Fibroblast of skin of left quadriceps (primary cell): ENCODE measurements at places on chromosomes 1 and 21.

DNA sequence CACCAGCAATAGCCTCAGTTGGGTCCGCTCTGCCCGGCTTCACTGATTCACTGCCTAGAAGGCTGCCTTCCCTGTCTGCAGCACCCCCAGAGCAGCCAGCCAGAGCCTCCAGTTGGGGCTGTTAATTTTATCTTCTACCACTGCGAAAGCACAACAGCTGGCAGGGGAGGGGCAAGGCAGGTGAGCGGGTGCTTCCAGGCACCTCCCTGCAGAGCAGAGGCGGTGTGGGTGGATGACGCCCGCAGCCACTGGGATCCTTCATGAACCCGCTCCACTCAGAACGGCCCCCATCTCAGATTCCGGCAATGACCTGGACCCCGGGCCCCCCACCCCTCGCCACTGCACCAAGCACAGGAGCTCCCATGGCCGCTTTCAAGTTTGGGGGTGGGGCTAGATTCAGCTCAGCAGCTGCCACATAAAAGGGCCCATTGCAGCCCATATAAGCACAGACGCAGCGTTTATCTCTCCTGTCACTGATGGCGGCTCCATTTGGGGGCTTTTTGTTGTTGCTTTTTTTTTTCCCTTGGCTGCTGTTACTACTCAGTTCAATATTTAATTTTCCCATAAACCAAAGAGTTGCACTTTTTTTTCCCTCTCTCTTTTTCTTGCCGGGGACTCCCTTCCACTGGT, 128.0 kb upstream of the KLHDC7A start:
- no peak for DNase-seq

GRCh38 chr21:15947677-15948076, 217.9 kb downstream of the USP25 start:
- DNase-seq, result no peak

GRCh38 chr21:32340863-32341848, 42.5 kb downstream of the MRAP start:
- no peak for DNase-seq

DNA sequence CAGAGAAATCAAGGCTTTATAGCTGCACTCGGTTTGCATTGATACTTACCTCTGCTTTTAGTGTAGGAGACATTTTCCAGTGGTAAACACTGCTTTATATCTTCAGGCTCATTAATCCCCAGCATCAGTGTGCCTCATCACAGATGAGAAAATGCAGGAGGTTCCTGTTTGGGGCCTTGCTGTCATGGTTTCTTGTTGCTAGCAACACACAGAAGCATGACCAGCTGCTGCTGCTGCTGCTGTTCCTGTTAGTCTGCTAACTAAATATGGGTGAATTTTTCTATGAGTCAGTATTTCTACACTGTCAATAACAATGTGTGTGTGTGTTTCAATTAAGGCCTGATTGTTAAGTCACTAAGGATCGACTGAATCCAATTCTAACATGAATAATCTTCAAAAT, 85.8 kb upstream of the RGS1 start:
- DNase-seq, result peak; percentile 84

GRCh38 chr1:96059736-96060135, 661.8 kb upstream of the PTBP2 start:
- DNase-seq, result no peak

DNA sequence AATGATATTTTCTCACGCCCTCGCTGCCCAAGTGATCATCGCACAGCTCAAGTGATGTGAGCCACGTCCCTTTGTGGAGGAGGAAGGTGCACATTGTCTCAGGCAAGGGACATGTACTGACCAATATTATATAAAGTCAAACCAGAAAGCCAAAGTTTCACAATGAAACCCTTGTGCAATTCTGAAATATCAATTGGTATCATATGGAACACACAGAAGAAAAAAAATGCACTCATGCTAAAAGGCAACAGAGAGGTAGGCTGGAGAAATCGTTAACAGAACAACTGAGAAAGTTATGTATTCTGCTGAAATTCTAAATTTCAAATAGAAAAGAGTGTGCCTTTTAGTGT, 1.9 kb downstream of the JAM2 start:
- DNase-seq, result no peak

DNA sequence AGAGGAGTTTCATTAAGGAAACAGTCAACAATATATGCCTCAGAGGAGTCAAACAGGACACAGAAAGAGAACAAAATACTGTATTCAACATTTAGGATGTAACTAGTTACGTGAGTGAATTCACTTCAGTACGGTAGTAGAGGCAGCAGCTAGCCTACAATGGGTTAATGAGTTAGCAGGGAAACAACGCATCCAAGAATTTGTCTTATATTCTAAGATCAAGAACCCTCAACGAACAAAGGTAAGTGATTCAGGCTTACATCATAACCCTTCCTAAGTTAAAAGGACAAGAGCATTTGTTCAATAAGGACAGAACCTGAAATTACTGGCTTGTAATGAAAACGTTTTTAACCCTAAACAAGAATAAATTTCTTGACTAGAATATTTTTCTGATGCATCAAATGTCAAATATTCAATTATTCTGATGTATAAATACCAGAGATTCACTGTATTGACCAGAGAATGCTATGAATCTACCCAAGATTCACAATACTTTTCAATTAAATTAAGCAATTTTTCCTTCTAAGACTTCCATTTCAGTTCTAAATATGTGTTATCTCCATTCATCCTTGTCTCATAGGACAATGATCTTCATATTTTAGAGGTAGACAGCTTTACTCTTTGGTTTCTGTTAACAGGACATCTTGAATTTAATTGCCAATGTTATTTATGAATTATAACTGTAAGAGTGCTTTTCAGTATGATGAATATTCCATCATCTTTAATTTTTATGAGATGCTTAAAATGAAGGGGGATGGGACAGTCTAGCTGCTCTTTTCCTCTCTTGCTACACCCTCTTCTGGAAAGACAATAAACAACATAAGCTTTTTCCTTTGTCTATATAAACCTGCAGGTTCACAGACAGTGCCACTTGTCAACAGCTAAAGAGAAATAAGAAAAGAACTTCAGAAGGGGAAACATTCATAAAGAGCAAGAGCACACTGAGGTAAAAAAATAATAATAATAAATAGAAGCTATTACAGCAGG, 209.5 kb downstream of the SMYD3 start:
- no peak for DNase-seq

DNA sequence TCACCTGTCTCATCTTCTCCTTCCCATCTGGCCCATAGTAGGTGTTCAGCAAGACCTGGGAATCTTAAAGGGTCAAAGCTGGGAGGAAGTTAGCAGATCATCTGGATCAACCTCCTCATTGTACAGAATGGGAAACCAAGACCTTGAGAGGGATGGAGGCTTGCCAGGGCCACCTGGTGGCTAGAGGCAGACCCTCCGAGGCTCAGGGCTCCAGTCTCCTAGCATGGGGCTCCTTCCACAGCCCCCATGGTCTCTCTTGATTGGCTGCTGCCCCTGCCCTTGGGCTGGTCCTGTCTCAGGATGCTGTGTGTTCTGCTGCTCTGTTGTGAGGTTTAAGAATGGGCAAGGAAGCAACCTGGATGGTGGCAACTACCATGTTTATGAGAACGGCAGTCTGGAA, 68.7 kb upstream of the CNTN2 start:
- no peak for DNase-seq

GRCh38 chr1:153933430-153933829, 10.7 kb upstream of the GATAD2B start:
- DNase-seq, result no peak

DNA sequence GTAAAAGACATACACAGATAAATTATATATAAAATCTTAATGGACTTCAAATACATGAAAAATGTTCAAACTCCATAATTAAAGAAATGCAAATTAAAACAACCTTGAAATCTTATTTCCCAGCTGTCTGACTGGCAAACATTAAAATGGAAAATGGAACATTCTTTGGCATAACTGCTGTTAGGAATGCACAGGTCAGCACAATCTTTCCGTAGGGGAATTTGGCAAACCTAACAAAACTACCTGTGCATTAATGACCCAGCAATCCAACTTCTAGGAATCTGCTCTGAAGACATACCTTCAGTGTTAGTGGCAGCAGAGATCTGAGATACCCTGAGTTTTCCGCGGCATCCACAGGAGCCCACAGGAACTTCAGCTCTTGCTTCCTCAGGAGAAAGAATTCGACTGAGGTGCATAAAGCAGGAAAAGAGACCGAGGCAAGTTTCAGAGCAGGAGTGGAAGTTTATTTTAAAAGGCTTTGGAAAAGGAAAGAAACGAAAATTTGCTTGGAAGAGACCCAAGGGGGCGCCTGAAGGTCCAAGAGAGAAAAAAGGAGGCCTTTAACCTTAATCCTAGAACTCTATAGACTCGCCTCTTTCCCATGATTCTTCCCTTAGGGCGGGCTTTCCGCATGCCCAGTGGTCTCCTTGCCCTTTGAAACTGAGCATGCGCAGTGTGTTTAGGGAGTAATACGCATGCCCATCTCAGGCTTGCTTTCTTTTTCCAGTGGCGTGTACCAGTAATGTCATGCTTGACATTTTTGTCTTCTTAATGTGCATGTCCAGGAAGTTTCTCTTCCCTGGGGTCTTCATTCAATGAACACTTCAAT, 24.8 kb downstream of the LYPD8 start:
- DNase-seq, result no peak

GRCh38 chr21:46393941-46394594, 64.6 kb upstream of the DIP2A start:
- DNase-seq, result no peak

- DNase-seq, result no peak
Measured at GRCh38 chr1:243982447-243983018, 68.5 kb upstream of the ZBTB18 start.

DNA sequence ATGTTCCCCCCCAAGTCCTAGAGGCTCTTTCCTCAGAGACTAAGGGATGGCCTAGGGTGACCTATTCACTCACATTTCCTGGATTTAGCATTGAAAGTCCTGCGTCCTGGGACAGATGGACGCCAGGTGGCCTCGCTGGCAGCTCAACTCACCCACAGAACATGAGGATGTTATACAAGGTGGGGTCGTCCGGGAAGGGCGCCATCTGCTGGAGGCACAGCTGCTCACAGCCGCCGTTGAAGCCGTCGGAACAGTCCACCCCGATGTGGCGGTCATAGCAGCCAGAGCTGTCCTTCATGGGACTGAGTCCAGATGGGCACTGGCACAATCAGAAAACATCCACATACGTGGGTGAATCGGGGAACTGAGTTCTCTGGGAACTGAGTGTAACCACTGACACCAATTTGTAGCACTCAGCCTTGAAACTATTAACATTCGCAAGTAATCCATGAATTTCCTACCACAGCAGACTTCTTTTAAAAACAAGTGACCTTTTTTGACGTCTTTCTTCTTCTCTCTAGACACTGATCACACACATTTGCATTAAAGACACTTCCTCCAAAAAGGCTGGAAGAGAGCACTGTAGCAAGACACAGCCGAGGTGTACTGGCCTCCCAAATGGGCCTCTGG, 215.4 kb downstream of the ASTN1 start:
- DNase-seq, result peak; percentile 8

GRCh38 chr1:30723331-30723755, at the start of gene MATN1:
MATN1 (minus strand) TSS chr1:30723585; CDS start chr1:30723551, 34 bp downstream.
- DNase-seq, result no peak

DNA sequence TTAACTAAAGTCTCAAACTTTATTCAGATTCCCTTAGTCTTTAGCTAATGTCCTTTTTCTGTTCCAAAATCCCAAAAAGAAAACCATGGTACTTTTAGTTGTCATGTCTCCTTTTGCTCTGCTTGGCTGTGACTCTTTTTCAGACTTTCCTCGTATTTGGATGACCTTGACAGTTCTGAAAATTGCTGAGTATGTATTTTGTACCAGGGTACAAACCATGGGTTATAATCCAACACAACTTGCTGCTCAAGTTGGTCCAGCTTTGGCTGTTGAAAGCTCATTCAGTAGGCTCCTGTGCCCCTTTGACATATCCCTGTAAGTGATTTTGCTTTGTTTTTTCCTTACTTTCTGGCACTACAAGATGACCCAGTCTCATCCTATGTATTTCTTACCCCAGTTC, 51.7 kb downstream of the PALMD start:
- no peak for DNase-seq

GRCh38 chr1:30756545-30757351, 826 bp downstream of the LAPTM5 start:
- DNase-seq, result peak; percentile 65

DNA sequence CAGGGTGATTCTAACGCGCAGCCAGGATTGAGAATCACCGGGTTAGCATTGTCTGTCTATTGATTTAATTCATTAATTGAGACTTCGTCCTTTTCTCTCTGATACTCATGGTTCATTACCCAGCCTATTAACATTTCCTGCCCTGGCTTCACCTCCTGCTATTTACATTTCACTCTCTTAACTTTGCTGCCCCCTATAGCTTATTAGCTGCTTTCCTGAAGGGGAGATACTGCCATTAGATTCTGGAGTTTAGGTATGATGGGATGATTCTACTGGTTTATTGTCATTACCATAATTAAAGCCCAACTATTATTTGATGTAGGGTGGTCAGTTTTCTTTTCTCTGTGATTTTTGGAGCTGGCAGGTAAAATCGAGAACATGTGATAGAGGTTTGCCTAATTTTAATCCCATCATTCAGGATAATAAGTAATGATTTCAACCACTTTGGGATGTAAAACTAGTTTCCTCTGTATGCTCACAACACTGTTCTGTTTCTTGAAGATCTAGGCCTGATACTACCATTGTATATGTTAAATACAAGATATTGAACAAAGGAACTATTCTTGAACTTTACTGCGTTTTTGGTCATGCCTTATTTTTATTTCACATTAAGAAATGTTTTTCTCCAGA, 6.4 kb downstream of the PPP2R5A start:
- DNase-seq, result no peak

GRCh38 chr1:244647819-244648218, 5.1 kb upstream of the DESI2 start:
- DNase-seq, result no peak

- no peak for DNase-seq
Measured at GRCh38 chr1:226655251-226656163, 83.6 kb downstream of the ITPKB start.

DNA sequence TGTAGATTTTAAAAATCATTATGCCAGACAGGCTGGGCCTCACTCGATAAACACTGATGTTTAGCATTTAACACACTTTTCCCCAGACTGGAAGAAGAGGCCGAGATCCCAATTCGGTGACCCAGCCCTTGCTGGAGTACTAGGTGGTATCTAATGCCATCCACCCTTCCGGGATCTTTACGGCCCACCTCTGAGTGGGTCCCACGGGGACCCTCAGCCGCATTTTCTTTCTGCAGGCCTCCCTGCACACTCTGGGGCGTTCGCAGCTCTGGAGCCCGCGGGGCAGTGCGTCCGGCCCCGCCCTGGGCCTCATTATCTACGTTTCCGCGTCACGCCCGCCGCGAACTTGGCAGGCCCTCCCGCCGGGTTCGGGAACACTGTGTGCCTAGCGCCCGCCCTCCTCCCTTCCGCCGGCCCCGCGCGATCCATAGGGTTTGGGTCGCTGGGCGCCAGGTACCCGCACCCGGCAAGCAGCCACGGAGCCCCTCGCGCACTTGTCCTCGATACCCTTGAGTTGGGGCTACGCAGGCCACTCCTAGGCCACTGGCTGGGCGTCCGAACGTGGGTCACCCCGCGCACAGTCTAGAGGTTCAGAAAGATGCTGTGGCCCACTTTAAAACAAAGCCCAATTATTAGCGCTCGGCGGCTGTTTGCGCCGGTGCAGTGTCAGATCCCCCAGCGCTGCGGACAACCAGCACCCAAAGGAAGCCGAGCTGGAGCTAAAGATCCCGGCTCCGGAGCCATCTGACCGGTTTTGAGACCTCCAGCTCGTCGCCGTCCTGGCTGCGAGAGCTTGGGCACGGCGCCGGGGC, 950 bp upstream of the EVA1C start:
- no peak for DNase-seq
